ENCODE measurements at places on chromosomes 6 and 20.

DNA sequence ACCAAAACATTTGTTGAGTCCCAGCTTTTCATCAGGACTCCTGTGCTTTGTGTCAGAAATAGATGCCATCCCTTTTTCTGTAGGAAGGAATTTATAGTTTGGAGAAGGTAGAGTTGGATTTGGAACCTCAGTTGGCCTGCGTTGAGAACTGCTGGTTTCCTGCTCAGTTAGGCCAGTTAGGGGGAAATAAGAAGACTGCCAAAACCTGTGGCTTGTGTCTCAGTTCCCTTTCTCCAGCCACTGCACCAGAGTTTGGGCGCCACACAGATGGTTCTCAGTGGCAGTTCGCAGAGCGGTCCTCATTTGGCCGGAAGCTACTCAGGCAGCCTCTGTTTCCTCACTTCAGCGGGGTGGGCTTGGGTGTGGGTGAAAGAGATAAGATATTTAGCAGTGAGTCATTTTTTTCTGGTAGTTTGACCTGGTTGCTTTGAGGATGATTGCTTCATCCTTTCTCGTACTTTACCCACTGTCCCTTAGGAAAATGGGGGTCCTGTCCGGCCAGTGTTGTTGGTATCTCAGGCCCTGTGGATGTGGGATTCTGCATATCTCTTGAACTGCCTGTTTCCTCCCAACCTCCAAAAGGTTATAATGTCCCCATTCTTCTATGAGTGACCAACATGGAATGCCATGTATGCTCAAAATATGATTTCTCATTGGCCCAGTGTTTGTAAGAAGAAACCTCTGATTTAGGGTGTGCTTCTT, 53.7 kb downstream of the JARID2 start:
- no peak for DNase-seq

- DNase-seq: no peak
Observed at GRCh38 chr6:100809346-100809745, 71.8 kb downstream of the ASCC3 start.

- no peak for DNase-seq
Observed at GRCh38 chr6:36377594-36377993, 9.9 kb downstream of the ETV7 start.

DNA sequence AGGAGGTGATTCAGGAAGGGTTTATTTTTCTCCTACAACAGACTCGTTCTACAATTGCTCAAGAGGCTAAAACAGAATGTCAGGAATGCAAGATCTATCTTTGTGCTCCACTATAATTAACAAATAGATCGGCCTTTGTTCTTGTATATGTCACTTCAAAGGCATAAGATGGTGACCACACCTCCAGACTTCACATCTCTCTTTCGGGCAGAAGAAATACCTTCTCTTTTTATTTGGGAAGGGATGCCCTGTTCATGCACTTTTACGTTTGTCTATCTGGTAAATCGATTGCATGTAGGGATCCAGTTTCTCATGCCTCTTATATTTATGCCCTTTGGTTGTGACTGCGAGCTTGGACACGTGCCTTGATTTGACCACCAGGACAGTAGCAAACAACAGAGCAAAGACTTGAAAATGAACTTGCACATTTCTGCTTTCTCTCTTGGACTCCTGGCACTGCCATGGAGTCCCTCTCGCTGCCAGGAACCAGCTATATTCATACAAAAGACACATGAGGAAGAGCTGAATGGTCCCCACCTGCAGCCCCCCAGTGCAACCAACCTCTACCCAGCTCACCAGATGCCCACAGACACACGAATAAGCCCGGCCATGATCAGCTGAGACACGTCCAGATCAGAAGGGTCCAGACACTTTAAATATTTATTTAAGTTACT, 219.8 kb upstream of the STXBP5 start:
- DNase-seq: no peak

DNA sequence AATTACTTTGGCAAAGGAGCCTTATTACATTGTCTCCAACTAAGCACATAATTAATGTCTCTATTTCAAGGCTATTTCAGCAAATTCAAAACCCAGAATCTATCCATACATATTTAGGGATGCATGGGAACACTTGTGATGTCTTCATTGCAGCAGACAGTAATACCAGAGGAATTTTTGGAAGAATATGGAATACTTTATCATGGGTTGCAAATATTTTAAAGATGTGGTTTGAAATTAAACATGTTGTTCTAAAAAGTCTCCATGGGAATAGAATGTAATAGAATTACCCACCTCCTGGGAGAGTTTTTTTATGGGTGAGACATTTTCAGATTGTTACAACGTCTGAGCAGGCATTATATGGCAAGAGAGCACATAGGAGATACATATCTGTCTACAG, 170.8 kb downstream of the KCNQ5 start:
- no peak for DNase-seq

DNA sequence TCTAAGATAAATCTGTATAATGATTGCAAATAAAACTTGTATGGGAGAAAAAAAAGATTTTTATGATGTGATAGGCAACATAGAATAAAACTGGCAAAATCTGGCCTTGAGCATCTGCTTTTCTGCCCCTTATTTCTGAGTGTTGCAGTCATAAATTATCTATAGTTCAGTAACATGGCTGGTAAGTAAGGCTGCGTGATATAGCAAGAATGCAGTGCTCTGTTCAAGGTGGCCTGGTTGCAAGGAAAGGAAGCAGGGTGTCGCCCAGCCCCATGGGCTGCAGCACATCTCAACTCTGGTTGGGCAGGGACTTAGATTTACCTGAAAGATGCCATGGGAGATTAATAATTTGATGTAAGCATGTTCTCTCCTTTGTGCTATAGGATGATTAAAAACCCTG, 579.5 kb downstream of the LMBRD1 start:
- no peak for DNase-seq

GRCh38 chr6:101445527-101445926, 52.0 kb downstream of the GRIK2 start:
- no peak for DNase-seq

- DNase-seq: no peak
Observed at GRCh38 chr6:125846292-125847024, 55.7 kb downstream of the NCOA7 start.

DNA sequence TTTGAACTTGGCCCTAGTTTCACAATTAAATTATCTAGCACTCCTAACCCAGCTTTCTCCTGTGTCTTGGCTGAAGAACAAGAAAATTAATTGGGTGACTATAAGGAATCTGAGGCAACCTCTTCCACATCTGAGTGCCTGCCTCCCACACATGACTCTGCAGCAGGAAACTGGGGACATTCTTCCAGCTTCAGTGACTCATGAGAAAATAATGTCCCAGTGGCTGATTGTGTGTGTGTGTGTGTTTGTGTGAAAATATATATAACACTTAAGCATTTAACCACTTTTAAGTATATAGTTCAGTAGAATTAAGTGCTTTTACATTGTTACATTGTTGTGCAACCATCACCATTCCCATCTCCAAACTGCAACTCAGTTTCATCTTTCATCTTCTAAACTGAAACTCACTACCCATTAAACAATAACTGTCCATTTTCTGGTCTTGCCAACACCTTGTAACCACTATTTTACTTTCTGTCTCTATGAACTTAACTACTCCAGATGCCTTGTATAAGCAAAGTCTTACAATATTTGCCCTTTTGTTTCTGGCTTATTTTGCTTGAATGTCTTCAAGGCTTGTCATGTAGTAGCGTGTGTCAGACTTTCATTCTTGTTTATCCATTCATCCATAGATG, 8.7 kb downstream of the TRIM38 start:
- DNase-seq: no peak

DNA sequence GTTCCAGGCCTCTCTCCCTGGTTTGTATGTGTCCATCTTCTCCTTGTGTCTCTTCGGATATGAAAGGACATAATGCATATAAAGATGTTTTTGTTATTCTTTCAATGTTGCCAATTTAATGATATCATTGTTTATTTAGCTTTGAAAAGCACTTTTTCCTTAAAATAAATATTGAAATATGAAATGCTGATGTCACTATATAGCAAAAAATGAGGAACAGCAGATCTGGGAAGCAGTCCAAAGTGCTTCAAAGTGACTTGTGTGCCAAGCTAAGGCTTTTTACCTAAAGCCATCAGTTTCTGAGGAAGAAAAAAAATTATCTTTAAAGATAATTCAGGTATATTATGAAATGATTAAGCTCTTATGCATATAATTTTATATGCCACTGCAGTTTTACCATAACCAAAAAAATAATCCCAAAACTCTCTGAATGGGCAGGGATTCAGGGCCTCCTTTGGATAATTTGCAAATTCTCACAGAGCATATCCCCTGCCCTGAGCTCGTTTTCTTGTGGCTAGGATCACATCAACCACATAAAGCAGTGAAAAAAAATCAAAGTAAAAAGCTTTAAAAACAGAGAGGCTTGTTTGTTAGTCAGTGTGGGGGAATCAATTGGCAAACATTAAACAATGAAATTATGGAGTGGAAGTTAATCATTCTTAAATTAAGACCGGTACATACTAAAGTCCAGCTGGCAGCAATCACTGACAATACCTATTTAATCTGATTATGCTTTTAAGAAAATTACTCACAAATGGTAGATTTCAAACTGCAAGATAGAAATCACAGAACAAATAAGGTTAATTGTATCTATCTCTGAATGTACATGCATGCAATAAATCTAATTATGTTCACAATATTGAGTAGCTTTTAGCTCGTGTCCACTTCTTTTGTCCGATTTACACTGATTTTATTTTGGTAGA, 1027.9 kb upstream of the ADGRB3 start:
- DNase-seq: no peak

DNA sequence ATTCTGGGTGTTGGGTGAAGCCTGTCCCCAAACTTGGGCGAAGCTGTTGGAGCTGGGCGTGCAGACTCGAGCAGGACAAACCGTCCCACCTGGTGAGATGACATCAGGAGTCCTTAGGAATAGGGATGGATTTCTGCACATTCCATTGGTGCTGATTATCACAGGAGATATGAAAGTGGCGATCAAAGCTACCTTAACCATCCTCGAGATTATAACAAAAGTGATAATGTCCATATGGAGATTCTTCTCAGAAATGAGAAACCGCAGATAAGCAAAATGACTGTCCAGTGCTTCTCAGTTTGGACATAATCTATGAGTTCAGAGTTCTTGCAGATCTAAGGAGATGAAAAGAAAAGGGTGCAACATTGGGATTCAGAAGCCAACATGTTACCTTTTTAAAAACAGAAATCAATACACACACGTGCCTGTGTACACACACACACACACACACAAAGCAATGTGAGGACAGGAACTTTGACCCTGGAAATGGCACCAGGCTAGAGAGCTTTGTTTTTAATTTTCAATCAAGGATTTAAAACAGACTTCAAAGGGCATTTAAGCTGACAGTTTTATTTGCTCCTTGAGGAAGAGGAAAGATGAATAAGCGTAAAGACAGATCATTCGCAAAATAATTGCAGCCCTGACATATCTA, 165.4 kb downstream of the CD83 start:
- no peak for DNase-seq

- DNase-seq: no peak
Observed at GRCh38 chr6:130693944-130694343, 133.3 kb upstream of the SMLR1 start.

- no peak for DNase-seq
Observed at GRCh38 chr20:64246616-64247306, 8.8 kb upstream of the PCMTD2 start.

GRCh38 chr20:610130-611046, at the start of gene TCF15:
TSS of gene TCF15 (minus strand) at chr20:610309. CDS start at chr20:610237, 72 bp downstream.
- peak; percentile 6 for DNase-seq

DNA sequence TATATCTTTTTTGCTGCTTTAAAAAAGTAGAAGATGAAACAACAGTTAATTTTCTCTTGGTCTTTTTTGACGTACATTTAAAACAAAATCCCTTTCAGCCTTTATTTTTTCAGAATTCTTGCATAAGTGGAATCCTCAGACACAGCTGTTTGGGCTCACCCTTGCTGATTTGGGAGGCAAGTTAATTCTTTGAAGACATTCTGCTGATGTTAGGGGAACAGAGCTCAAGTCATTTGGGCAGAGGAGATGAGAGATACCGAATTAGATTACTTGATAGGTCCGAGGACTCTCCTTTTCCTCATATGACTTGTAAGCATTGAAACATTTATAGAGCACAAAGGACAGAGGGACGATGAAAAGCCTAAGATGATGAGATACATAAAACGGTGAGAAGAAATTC, 567.9 kb upstream of the CITED2 start:
- no peak for DNase-seq

GRCh38 chr6:143802833-143803565, 40.1 kb upstream of the LTV1 start:
- DNase-seq: no peak

GRCh38 chr6:87714093-87714842, 12.2 kb upstream of the AKIRIN2 start:
- DNase-seq: no peak

Data from stimulated activated CD4-positive, alpha-beta T cell treated with anti-CD3 and anti-CD28 coated beads, TNF-alpha, amount 100 ng/mL, for 1 hour (primary cell).